ENCODE measurements at places on chromosomes 11 and 22.

DNA sequence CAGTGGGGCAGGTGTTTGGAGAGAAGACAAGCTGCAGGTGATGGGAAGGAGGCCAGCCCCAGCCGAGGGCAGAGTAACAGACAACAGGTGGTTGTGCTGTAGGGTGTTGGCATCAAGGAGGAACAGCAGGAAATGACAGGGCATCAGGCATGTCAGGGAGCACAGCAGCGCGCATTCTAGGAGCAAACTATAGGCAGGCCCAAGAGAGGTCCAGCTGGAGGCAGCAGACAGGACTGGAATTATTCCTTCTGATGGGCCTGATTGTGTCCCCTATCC, 13.6 kb downstream of the ADM start:
- no peak for DNase-seq

- no peak for DNase-seq
Measured at GRCh38 chr22:39251762-39252460, 7.1 kb upstream of the PDGFB start.

DNA sequence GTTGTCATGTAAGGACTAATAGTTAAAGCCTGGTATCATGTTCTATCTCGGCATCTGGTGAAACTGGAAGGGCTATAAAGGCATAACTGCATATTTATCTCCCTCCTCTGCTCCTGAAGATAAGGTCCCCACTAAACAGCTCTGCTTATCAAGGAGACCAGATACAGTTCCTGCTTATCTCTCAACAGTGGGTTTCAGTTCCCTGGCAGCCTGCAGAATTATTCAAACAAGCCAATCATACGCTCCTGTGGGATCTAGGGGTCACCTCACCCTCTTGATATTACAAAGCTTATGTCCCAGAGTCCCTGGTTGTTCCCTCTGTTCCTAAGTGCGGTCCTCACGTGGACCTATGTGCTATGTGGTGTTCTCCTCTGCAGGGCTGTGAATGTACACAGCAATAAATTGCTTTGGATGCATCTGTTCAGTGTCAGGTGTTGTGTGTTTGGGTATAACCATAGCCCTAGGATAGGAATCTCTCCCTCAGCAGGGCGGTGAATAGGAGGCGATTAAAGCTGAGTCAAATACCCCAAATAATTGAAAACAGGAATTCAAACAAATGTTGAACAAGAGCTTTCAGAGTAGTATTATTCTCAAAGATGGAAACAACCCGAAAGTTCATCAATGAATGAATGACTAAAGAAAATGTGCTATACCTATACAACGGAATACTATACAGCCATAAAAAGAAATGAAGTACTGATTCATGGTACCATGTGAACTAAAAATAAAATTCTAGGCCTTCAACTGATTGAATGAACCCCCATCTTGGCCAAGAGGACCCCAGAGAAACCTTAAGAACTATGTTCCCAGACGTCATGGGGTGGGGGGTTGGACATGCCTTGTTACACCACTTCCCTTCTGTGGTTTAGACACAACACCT, 3.1 kb upstream of the OOSP4A start:
- DNase-seq, result no peak

DNA sequence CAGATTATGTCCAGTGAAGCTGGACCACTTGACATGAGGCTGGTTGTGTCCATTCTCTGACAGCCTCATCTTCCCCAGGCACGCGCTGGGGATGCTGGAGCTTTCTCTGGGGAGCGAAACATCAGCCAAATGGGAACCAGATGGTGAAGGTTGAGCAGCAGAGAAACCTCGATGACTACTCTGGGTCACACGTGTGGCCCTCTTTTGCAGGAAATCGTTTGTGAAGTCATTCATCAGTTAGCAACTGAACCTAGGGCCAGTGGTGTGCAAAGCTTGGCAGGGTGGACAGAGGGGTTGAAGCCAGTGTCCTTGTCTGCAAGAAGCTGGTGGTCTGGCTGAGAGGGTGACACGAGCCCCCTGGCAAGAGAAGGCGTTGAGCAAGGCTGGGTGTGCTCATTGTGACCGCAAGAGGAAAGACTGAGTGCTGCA, 109.8 kb downstream of the ZBTB16 start:
- no peak for DNase-seq

DNA sequence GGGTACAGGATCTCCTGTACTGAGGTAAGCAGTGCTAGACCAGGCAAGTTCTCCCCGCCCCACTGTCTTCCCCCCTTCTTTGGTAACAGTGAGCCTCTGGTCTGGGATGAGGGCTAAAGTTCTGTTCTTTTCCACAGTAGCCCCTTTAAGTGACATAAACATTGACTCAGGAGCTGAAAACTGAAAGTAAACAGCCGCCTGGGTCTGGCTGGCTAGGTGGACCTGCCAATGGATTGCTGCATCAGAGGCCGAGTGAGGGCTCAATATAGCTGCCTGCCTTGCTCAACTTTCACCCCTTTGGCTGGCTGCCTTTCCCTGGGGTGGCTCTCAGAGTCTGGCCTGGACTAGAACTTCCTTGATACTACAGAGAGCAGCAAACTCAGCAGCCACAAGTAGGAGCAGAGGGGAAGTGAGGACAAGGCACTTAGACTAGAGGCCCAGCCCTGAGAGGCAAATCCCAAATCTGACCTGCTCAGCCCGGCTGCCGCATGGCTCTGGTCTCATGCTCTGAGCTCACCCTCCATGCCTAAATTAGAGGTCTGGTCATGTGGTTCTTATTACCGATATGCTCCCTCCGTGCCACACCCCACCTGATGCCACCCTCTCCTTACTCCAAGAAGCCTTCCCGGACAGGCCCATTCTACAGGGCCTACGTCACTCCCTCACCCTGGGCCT, 9.6 kb upstream of the UCP3 start:
- no peak for DNase-seq

- no peak for DNase-seq
Measured at GRCh38 chr11:33926671-33927552, 35.0 kb upstream of the LMO2 start.

DNA sequence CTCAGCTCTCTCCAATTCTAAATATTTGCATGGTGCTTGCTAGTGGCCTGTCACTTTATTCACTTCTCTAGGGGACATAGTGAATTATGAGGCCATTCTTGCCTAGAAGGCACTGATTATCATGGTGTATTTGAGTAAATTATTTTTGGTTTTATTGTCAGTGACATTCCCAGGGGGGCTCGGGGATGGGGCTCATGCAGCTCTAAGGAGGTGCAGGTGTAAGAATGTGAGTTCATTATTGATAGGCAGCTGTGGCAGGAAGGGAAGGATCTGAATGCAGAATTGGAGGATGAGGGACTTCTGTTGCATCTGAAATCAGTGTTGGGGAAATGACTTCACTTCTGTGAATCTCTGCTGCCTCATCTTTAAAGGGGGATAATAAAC, 53.7 kb upstream of the OR4B1 start:
- DNase-seq, result no peak

DNA sequence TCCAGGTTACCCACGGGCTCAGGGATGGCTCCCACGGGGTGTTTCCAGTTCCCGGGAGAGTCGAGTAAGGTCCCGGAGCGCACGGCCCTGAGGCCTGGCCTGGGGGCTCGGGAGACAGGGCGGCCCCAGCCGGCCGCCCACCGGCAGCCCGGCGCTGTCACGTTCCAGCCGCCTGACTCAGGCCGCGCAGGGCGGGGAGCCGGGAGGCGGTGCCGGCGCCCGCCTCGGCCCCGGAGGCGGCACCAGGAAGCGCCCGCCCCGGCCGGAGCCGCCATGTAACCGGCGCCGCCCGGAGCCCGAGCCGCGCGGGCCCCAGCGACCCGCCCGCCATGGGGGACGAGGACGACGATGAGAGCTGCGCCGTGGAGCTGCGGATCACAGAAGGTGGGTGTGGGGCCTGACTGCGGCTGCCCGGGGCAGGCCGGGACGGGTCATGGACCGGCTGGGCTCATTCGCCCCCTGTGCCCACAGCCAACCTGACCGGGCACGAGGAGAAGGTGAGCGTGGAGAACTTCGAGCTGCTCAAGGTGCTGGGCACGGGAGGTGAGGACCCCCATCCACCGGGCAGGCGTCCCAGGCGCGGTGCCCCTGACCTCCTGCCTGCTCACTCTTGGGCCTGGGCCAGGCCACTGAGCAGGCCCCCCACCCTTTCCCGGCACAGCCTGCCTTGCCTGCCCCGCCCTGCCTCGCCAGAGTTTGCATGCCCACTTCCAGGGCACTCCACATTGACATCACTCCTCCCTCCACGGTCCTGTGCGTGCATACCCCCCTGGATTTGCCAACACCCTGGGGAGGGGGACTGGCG, at the start of gene RPS6KA4:
Gene RPS6KA4 (plus strand): TSS at position 256 of the 805 bp plus-strand sequence. CDS start 74 bp downstream, at position 330.
- DNase-seq, result no peak

Data from activated CD8-positive, alpha-beta memory T cell treated with anti-CD3 and anti-CD28 coated beads for 1 hour (primary cell).